ENCODE measurements at places on chromosomes 7 and 10.

DNA sequence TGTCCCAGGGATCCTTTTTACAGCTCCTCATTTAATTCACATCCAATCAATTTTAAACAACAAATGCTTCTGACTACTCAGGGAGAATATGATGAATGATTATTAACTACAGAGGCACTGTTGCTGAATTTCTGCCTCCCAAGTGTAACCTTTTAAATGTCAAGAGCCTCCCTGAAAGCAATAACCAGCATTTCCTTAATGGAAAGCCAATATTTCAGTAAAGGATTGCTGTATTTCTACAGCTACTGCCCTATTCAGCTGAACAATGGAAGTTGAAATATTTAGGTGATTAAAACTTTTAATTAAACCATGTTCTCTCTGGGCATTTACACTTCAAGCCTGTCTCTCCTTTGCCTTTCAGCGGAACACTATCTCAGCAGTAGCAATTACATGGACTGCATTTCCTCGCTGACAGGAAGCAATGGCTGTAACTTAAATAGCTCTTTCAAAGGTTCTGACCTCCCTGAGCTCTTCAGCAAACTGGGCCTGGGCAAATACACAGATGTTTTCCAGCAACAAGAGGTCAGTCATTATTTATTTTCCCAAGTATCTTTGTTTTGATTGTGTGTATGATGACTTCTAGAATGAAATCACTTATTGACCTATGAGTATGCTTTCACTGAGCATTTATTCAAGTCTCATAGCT is 304.7 kb downstream of the BICC1 start:
- DNase-seq = no peak

GRCh38 chr10:18378766-18379165 is 238.5 kb downstream of the CACNB2 start:
- no peak for DNase-seq

- no peak for DNase-seq
These were observed 92.0 kb downstream of the LSMEM1 start for GRCh38 chr7:112572669-112573301.

DNA sequence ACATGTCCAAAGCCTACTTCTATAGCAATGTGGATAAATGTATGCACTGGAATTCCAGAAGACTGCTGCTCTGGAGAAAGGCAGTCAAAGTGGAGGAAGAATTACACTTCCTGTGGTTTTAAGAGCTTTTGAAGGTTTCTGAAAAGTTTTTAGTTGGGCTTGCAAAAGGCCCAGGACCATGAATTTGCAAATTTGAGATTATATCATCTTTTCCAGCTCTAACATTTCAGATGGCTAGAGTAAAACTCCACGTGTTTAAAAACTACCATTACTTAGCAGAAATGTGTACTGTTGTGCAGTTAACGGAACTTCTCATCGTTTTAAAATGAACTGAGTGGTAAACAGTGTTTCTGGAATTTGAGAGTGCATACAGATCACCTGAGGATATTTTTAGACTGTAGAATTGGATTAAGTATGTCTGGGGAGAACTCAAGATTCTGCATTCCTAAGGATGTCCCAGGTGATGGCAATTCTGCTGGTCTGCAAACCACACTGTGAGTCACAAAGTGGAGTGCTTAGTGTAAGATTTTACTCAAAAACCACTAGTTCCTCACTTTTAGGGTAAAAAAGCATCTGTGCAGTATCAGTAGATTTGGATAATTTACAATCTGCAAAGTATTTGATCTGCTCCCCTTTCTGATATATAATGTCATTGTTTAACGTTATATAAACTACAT is 32.9 kb upstream of the CCDC71L start:
- DNase-seq = no peak
